B cell (primary cell): ENCODE measurements at places on chromosomes 12 and 14. TPM values are rescaled to one million over a fixed set of nuclear protein-coding genes. Genes with fewer than 3 reads are reported as not detected.

DNA sequence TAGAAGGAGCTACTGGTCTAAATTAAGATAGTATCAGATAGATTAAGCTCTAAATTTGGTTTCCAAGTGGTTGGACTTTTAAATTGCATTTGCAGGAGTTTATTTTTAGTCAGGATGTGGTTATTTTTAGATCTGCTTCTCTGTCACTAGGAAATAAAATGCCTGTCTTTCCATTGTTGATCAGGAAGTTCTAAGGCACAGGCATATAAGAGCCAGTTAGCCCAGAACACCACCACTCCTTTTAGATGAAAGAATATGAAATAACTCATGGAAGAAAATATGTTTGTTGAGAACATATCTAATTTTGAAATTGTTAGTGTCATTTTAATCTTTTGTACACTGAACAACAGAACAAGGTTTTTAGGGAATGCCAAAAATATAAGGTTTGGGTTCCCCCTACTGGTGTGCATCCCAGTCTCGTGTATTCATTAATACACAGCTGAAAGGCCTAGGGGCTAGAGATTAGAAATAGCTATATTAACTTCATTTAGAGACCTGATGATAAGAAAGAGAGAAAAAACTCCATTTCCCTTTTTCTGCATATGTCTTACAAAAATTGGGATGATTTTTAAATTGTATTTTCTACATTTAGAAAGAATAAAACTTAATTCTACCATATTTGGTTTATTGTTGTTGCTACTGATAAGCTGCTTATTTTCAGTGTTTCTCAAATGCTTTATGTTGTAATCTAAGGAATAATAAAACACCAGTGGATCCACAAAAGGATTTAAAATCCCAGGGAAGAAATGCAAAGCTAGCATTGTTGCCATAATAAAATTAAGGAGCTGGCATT, 67.2 kb downstream of the RIC8B start:
- peak; percentile 52 for DNase-seq

FOXN4 gene
- polyA plus RNA-seq: not detected in 2 replicates

DNA sequence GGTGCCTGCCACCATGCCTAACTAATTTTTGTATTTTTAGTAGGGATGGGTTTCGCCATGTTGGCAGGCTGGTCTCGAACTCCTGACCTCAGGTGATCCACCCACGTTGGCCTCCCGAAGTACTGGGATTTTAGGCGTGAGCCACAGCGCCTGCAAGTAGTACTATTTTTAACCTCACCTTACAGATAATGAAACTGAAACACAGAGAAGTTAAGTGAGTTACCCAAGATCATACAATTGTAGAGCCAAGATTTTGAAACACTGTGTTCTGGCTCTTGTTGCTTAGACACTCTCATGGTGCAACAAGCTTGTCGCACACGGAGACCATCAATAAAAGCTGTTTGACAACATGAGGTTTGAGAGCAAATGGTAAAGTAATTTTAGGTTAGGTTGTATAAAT, 159.1 kb upstream of the LMNTD1 start:
- no peak for DNase-seq

C1RL gene
- polyA plus RNA-seq: 13.5 and 14.3 TPM in 2 replicates

DNA sequence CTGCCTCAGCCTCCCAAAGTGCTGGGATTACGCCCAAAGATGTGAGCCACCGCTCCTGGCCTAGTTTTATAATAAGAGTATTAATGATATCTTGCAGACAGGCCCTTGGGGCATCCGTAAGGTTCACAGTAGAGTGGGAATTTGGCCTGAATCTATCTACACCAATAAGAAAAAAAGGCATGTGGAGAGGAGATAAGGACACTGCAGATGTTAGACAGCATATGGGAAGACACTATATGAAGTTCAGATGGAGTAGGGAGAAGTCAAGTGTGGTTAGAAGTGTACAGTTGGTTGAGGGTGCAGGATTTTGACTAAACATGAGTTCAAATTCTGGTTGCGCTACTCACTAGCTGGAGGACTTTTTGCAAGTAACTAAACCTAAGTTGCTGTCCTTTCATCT, 8.5 kb upstream of the TTC8 start:
- no peak for DNase-seq

RNASE3 gene
- not detected in 2 replicates for polyA plus RNA-seq

- DNase-seq: no peak
Measured at GRCh38 chr14:33733721-33734120, 217.2 kb downstream of the EGLN3 start.

- no peak for DNase-seq
Measured at GRCh38 chr12:100499416-100499815, 25.8 kb downstream of the NR1H4 start.

GRCh38 chr14:99055816-99056215, 216.2 kb downstream of the BCL11B start:
- no peak for DNase-seq

ARHGEF40 gene
- polyA plus RNA-seq: 0.53 and 1.0 TPM in 2 replicates

KRT82 gene
- polyA plus RNA-seq: not detected in 2 replicates

- no peak for DNase-seq
Measured at GRCh38 chr12:65656891-65657351, 167.4 kb upstream of the HMGA2 start.

GRCh38 chr14:103613517-103613916, 15.5 kb upstream of the KLC1 start:
- DNase-seq: no peak

DNA sequence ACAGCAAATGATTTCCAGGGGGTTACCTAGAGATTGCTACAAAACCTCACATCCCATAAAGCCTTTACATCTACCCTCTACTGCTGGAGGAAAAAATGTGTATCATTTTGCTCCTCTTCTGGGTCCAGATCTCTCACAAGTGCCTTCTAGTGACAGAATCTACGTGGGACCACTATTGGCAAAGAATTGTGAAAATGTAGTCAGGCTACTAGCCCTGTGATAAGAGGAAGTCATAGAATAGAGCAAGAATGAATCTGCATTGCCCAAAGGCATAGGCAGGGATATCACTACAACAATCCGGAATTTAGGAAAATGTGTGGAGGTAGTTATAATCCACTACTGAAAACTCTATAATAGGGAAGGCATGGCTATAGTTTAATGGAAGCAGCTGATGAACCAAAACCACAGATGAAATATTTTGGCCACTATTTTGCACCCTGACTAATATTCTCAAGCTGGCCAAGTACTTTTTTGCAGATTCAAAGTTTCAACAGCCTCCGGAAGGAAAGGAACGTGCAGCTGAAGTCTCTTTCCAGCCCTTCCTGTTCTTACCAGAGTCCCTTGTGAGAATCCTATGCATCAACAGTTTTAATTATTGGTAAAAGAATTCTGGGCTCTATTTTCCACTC, 176.8 kb downstream of the PHLDA1 start:
- DNase-seq: no peak

GRCh38 chr12:121514184-121514742, 66.6 kb downstream of the KDM2B start:
- peak; percentile 87 for DNase-seq

DPF3 gene
- polyA plus RNA-seq: 10.2 and 13.4 TPM in 2 replicates

GRCh38 chr14:20498622-20499021, 6.7 kb upstream of the RNASE10 start:
- no peak for DNase-seq

VRTN gene
- not detected in 2 replicates for polyA plus RNA-seq

- DNase-seq: no peak
Measured at GRCh38 chr14:63939006-63939270, 86.1 kb downstream of the SYNE2 start.

GRCh38 chr12:53938326-53939140, at the start of gene HOXC13:
Gene HOXC13 (plus strand): TSS chr12:53938831. CDS start chr12:53938907, 76 bp downstream.
- no peak for DNase-seq

GRCh38 chr14:80954687-80955299, 628 bp upstream of the TSHR start:
- peak; percentile 81 for DNase-seq

DNA sequence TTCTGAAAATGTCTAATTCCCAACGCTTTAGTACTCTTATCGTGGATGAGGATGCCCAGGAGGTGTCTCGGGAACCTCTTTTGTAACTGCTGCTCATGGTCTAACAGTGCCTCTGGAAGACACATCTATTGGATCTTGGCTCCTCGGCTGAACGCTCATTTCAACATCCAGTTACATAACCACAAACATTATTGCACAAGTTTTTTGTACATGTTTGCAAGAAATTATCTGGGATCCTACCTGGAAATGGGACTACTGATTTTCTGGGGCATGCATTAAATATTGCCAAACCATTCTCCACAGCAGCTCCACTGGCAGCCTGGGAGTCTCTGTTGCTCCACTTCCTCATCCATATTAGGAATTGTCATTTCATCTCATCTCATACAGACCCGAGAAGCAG, 117.5 kb upstream of the EVL start:
- no peak for DNase-seq

DNA sequence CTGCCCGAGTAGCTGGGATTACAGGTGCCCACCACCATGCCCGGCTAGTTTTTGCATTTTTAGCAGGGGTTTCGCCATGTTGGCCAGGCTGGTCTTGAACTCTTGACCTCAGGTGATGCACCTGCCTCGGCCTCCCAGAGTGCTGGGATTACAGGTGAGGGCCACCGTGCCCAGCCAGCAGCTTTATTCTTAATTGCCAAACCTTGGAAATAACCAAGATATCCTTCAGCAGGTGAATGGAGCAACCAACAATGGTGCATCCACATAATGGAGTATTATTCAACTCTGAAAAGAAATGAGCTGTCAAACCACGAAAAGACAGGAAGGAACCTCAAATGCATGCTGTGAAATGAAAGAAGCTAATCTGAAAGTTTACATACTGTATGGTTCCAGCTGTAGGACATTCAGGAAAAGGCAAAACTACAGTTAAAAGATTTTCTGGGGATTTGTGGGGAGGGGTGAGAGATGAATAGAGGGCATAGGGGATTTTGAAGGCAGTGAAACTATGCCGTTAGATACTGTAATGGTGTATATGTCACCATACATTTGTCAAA, 118.8 kb upstream of the CCND2 start:
- no peak for DNase-seq

DNA sequence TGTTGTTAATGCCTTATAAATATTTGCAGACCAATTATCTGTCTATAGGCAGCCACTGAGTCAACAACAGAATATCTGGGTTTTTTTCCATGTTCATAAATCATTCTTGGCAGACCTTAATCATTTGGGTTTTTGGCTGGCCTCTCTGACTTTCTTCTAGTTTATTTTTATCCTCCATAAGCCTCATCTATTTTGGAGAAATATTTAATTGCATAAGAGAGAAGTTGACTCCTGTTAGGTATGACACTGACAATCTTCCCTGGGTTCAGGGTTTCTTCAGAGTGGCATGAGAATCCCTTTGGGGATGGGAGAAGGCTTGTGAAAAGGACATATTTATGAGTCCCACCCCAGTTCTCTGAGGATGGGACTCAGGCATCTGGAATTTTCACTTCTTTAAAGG, 299.8 kb downstream of the NRXN3 start:
- DNase-seq: no peak

- DNase-seq: peak; percentile 72
Measured at GRCh38 chr12:14845350-14845750, 2.0 kb upstream of the ART4 start.

ERGIC2 gene
- 4.4 and 11.6 TPM in 2 replicates for polyA plus RNA-seq

LIN7A gene
- 0.10 TPM in 1 of 2 replicates, not detected in the other for polyA plus RNA-seq

NTF3 gene
- polyA plus RNA-seq: not detected in 2 replicates

DNA sequence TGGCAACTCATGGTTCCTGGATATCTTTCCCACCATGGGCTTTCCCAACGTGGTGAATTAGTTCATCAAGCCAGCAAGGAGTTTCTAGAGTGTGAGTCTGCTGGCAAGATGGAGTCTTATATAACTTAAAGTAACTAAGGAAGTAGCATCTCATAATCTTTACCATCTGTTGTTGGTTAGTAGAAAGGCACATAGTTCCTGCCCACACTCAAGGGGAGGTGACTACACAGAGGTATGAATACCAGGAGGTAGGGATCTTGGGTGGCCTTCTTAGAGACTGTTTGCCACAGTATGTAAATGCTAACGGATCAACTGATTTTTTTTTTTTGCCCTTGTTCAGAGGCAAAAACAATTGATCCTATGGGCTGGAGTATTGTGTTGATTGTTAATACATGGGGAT, 446.9 kb downstream of the ATP23 start:
- DNase-seq: no peak

SLC16A7 gene
- polyA plus RNA-seq: 11.6 and 19.2 TPM in 2 replicates

GRCh38 chr12:42125388-42125767, 19.3 kb downstream of the GXYLT1 start:
- peak; percentile 27 for DNase-seq

IL26 gene
- polyA plus RNA-seq: not detected in 2 replicates

- DNase-seq: no peak
Measured at GRCh38 chr12:48037267-48037915, 33.1 kb upstream of the COL2A1 start.

GRCh38 chr12:94649349-94650142, 811 bp downstream of the TMCC3 start:
- peak; percentile 64 for DNase-seq

DNA sequence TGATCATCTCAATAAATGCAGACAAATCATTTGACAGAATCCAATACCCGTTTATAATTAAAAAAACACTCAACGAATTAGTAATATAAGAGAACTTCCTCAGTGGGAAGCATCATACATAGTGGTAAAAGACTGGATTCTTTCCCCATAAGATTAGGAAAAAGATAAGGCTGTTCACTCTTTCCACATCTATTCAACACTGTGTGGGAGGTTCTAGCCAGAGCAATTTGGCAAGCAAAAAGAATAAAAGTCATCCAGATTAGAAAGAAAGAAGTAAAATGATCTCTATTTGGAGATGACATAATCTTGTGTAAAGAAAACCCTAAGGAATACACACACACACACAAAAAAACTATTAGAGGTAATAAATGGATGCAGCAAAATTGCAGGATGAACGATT, 38.4 kb downstream of the YEATS4 start:
- no peak for DNase-seq

GRCh38 chr12:103858953-103859601, 18.0 kb upstream of the NT5DC3 start:
- DNase-seq: no peak

SERPINA1 gene
- polyA plus RNA-seq: 6.8 and 8.2 TPM in 2 replicates

GRCh38 chr12:27424631-27425230, 21.8 kb upstream of the SMCO2 start:
- DNase-seq: peak; percentile 14

DNA sequence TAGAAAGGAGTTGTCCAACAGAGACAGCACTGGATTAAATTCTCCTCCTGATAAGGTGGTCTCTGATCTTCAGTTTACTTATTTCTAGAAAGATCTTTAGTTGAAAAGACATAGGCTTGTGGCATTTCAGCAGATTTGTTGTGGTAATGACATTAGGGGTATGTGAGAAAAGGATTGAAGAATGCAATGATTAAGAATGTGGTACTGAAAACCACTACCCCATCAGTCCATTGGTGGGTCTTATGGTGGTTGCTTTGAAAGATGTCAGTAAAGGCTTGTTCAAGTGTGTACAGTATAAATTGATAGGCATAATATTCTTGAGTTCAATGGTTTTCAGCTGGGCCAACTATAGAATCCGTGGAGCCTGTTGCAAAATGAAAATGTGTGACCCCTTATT, 10.8 kb downstream of the PPFIBP1 start:
- no peak for DNase-seq

GRCh38 chr14:54901380-54902142, 1.1 kb downstream of the GCH1 start:
- DNase-seq: no peak
